ENCODE measurements at places on chromosomes 12 and 14. TPM values are rescaled to one million over a fixed set of nuclear protein-coding genes. Genes with fewer than 3 reads are reported as not detected.

LRTM2 gene
- polyA plus RNA-seq, result not detected

KRT6C gene
- polyA plus RNA-seq, result not detected

GRCh38 chr14:71320734-71321573 is 413.7 kb downstream of the PCNX1 start:
- peak; percentile 84 for DNase-seq

DNA sequence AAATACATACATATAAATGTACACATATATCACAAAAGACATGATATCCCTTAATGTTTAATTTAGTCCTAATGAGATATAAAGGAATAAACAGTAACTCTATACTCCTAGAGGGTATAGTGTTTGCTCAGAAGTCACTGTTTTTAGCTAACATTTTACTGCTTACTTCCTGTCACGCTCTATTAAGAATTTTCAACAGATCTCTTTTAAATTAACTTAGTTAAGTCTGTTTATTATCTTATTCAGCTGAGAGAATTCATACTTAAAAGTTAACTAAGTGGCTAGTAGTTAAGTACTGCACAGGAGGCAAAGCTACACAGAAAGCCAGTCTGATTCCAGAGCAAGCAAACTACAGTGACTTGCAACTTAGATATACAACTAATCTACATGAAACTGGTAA is 39.9 kb downstream of the GXYLT1 start:
- no peak for DNase-seq

GRCh38 chr12:44542716-44543115 is 333.4 kb downstream of the NELL2 start:
- no peak for DNase-seq

GRCh38 chr12:67573566-67573965 is 75.0 kb upstream of the DYRK2 start:
- no peak for DNase-seq

Data from right cardiac atrium (tissue), 5 donors.